NCI-H187 treated with DMSO at 0.1 percent for 48 hours (cell line): ENCODE measurements at places on chromosomes 1 and 21.

GRCh38 chr1:92857817-92858216 is 26.0 kb downstream of the RPL5 start:
- no peak for DNase-seq

DNA sequence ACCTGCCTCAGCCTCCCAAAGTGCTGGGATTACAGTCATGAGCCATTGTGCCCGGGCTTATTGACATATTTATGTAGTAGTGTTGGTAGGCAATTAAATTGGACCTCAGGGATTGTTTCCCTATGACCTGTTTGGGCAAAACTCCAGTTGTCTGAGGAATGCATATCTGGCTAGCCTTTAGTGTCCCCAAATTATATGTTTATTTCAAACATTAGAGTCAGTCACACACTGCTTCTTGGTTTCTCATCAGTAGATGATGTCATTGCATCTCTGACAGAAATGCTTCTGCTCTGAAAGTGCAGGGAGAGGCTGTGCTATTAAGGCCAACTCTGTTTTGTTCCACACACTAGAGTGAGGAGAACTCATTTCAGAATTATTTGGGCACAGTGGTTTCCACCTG is 12.5 kb downstream of the PIP5K1A start:
- no peak for DNase-seq

GRCh38 chr21:45086337-45086958 is 12.1 kb downstream of the ADARB1 start:
- DNase-seq = no peak

GRCh38 chr1:50183378-50184133 is 74.8 kb downstream of the ELAVL4 start:
- DNase-seq = peak; percentile 49

DNA sequence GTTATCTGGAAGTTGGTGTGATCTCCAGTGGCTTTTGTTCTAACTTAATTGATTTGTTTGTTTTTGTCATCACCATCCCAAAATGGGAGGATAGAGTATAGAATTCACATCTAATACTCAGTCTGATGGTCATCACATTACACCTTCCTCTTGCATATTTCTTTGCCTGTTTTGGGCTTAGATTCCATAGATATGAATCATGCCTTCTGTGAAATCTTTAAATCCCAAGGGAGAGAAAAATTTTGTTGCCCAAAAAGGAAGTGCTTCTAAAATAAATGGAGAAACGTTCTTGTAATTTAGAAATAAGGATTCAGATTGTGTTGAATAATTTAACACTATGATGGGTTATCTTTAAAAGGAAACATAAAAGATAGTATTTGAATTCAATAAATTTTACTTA is 446.0 kb upstream of the LRRC7 start:
- DNase-seq = no peak

DNA sequence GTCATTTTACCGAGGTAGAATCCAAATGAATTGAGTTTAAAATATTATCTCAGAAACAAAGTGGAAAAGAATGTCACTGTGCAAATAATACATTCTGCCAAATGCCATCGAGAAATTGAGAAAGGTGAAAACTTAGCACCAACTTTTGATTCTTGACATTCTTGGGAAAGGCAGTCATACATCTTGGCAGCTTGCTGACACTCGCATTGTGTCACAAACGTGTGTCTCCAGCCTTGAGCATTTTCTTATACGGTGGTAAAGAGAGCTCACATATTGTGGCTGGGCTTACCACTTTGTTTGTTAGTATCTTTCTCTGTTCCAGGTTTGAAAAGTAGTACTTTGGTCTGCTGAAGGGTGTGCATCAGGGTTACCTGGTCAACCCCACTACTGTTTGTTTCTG is 1456.1 kb downstream of the BRINP3 start:
- no peak for DNase-seq

- DNase-seq = no peak
Measured at GRCh38 chr1:198660341-198661261, 21.8 kb downstream of the PTPRC start.

- no peak for DNase-seq
Measured at GRCh38 chr1:53548031-53548491, 88.9 kb downstream of the DMRTB1 start.

DNA sequence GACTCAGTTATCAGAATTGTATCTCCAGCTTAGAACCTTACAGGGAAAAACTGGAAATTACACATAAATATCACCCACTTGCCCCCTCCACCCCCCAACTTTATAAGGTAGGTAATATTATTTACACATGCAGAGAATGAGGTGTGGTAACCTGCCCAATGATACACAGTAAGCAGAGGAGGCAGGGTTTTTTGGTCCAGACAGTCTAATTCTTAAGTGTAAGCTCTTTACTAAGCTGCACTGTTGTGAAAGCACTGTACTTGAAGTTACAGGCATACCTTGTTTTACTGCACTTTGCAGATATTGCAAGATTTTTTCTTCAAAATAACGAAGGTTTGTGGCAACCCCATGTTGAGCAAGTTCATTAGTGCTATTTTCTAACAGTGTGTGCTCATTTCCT is 24.8 kb upstream of the MYOCOS start:
- DNase-seq = no peak

DNA sequence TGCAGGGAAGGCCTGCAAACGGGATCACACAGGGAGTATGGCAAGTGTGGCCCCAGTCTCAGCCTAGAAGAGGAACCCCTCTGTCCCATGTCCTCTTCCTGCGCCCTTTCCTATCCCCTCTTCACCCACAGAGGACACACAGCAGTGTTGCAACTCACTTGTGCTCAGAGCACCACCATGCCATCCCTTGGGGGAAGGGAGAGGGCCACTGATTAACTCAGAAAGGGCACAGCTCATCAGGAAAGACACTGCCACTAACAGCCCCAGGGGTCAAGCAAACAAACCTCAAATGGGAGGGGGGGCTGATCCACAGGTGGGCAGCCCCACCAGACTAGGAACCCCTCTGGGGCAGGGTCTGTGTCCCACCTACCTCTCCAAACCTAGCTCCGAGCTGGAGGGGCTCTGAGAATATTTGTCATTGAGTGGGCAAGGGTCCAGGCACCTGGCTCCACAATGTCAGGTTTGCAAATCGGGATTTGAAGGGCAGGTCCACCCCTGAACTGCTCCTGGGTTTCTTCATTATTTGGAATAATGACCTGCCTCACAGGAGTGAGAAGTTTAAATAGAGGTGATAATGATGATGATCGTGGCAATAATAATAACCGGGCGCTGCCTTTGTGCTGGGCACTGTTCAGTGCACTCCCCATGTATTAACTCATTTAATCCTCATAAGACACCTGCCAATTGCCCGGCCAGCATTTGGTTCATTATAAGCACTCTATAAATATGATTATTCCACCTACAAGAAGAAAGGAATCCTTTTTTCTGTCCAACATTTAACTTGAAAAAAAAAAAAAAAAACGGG is 1.0 kb downstream of the ALDH4A1 start:
- no peak for DNase-seq

DNA sequence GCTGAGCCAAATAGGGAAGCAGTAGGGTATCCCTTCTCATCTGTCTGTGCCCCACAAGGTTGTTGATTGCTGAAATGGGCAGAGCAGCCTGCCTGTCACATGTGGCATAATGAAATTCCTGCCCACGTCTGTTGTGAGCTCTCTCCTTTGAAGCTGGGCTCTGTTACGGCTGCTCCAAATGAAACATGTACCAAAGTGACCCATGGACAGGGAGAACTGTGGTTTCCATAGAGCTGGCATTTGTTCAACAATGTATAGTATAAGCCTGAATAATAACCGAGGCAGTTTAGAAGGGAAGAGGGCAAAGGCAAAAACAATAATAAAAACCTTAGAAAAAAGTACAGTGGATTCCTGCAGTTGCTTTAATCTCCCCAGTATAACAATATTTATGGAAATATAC is 149.7 kb downstream of the LYPLAL1 start:
- no peak for DNase-seq

DNA sequence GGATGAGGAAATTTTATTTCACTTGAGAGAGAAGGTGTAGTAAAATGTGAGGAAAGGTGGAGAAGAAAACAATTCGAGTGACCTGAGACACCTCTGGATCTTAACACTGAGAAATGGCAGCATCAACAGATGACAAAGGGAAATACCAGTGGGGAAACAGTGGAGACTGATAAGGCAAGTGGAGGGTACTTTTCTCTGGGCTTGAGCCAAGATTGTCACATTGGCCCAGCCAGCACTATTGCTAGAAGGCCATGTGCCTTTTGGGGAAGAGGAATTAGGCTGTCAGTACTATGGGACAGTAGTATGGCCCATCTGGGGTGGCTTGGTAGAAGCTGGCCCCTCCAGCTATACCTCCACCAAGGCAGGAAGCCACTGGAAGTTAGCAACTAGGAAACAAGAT is 8.4 kb downstream of the SYPL2 start:
- no peak for DNase-seq

GRCh38 chr1:35876988-35877387 is 6.0 kb upstream of the AGO1 start:
- no peak for DNase-seq

GRCh38 chr1:9787702-9788101 is 36.1 kb downstream of the CLSTN1 start:
- no peak for DNase-seq

- DNase-seq = no peak
Measured at GRCh38 chr1:226870026-226870400, 403 bp upstream of the PSEN2 start.

DNA sequence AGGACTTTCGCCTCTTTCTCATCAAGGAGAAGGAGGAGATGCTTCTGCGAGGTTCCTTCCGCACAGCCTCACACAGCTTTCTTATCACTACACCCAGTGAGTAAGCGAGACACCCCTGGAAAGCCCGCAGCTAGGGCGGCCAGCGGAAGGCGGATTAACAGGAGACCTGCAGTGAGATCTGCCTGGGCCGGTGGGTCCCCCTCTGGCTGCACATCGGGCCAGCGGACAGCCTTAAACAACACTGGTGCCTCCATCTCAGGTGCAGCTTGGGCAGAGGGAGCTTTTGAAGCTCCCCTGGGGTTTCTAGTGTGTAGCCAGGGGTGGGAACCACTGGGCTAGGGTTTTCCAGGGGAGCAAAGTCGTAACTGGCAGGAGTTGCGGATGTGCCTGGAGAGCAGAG is 17.5 kb upstream of the MTARC1 start:
- DNase-seq = no peak

DNA sequence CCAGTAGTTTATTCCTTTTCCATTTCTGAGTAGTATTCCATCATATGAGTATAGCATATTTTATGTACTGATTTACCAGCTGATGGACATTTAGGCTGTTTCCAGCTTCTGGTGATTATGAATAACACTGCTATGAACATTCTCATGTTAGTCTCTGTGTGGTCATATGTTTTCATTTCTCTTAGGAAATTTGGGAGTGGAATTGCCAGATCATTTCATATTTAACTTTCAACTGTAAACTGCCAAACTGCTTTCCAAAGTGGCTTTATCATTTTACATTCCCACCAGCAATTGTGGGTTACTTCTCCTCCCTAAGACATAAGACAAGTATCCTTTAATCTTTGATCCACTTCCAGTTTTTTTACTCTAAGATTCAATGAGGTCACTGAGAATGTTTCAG is 85.7 kb upstream of the RALGPS2 start:
- no peak for DNase-seq
